Large intestine (tissue), 12 donors: ENCODE measurements at places on chromosomes 6 and 20. TPM values are rescaled to one million over a fixed set of nuclear protein-coding genes. Genes with fewer than 3 reads are reported as not detected.

DNA sequence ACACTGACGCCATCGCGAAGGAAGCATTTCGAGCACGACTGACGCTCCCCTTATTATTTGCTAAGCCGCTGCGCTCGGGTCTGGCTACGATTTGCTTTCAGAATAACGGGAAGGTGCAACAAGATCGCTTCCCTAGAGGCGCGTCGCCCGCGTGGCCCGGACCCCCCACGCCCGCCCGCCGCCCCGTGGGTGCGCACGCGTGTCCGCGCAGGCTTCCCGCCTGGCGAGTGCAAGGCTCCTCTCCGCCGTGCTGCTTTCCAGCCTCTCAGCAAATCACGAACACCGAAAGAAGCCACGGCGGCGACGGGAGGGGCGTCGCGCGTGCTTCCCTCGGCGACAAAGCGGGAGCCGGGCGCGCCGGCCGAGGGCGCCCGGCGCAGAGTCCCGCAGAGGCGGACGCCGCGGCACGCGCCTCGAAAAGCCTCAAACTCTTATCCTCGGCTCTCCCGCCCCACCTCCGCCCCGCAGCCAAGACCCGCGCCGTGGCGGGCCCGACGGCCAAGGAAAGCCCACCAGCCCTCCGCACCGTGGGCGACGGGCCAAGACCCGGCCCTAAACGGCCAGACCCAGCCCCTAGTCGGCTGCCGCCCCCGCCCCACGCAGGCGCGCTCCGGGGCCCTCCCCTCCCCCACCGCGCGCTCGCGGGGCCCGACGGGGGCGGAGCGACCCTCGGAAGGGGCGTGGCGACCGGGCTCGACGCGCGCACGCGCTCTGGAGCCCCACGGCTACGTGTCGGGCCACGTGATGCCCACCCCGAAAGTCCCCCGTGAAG lies 987 bp upstream of the QKI start:
- no peaks in the 10 kb centered on the region for H3K4me1 ChIP-seq
- peak overlapping the region; percentile 41 for H3K4me3 ChIP-seq
- H3K27me3 ChIP-seq: peaks cover 57% of the 10 kb centered on the region

- no peaks in the 10 kb centered on the region for H3K27me3 ChIP-seq
- H3K4me3 ChIP-seq: no peak overlapping the region
- no peaks in the 10 kb centered on the region for H3K4me1 ChIP-seq
- no peak overlapping the region for H3K27ac ChIP-seq
Measured at GRCh38 chr20:57400231-57400701, 9.1 kb downstream of the RBM38 start.

DNA sequence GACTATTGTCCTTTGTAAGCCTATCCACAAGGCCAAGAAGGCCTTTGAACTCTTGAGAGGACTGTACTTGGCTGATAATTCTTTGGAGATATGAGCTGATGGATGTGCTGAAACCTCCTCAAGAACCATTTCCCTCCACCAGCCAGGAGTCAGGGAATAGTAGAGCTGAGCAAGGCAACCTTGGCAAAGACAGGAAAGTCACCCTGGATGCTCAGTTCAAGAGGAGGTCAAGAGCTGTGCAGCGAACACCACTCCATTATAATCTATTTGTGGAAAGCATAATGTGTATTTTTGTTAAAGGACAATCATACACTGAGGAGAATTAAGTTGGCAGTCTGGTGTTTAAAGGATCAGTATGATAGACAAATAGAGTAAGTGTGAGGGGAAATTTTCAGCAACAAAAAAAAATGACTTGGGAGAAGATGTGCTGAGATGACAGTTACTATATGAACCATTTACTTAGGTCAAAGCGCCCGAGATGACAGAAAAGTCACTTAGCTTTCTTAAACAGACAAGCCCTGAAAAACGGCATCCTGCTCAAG lies 177.2 kb upstream of the COL21A1 start:
- no peaks in the 10 kb centered on the region for H3K4me1 ChIP-seq
- no peak overlapping the region for H3K4me3 ChIP-seq
- no peaks in the 10 kb centered on the region for H3K27me3 ChIP-seq
- no peaks in the 10 kb centered on the region for H3K36me3 ChIP-seq
- no peak for DNase-seq
- H3K27ac ChIP-seq: no peak overlapping the region

DNA sequence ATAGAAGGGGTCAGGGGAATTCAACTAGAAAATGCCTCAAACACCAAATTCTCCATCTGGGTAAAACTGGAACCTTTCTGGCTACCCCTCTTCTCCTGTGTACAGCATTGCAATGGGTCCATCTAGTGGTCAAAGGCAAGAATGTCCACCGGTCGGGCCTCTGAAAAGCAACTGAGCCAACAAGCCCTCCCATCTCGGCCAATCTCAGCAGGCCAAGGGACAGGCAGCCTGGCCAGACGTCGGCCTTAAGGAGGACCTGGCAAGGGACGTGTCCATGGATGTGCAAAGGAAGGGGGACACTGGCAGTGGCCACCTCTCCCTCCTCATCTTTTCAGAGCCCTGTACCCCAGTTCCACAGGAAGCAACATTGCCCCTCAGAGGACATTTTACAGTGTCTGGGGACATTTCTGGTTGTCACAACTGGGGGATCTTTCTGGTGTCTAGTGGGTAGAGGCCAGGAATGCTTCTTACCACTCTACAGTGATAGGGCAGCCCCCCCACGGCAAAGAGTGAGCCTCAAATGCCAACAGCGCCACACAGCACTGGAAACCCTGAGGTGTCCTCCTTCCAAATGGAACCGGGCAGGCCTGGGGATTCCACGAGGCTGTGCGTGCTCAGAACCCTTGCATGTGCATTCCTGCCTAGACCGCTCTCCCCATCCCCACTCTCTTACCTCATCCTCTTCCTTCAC lies 99.8 kb upstream of the FOXA2 start:
- no peak overlapping the region for H3K4me3 ChIP-seq
- DNase-seq: peak; percentile 28
- no peak overlapping the region for H3K27ac ChIP-seq
- H3K27me3 ChIP-seq: peaks cover 13% of the 10 kb centered on the region
- H3K4me1 ChIP-seq: no peaks in the 10 kb centered on the region
- no peaks in the 10 kb centered on the region for H3K36me3 ChIP-seq

DNA sequence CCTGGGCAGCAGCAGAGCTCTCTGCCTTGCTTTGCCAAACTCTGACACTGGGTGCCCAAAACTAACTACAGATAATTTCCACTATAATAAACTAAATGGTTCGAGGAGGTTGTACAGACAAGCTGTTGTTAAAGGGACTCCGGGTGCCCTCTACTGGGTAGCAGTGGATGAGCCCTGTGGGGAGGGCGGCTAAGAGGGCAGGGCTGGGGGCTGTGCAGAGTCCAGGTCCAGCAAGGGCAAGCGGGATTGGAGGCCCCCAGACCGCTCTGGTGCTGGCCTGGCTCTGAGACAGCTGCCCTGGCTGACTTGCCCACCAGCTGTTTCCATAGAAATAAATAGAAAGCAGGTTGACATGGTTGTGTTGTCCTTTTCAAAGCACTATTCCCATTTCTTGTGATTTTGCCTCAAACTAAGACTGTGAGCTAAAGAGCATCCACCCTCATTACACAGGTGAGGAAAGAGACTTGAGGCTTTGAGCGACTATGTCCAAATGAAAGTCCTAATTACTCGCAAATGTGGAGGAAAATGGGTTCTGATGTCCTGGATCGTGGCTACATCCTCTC lies 167.6 kb upstream of the CST7 start:
- DNase-seq: peak; percentile 35
- no peaks in the 10 kb centered on the region for H3K27me3 ChIP-seq

- no peak for DNase-seq
- H3K27ac ChIP-seq: no peak overlapping the region
- no peak overlapping the region for H3K4me3 ChIP-seq
- no peaks in the 10 kb centered on the region for H3K36me3 ChIP-seq
- no peaks in the 10 kb centered on the region for H3K27me3 ChIP-seq
Measured at GRCh38 chr20:45440891-45441685, 25.1 kb downstream of the PIGT start.

DNA sequence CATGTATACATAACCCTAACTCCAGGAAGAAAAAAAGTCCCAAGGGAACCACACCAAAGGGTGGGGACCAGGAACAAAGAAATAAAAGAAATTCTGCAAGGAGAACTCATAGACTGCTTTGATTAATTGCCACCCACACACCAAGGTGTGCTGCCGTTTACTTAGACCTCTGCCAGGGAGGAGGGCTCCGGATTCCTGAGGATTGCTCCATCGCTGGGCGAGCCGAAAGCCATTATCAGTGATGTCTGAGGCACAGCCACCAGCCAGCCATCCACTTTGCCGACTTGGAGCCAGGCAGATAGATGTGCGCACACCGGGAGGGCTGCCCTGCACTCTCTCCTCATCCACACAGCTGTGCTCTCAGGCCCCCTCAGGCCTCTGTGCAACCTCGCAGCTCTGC lies 272.7 kb upstream of the FOXQ1 start:
- no peaks in the 10 kb centered on the region for H3K36me3 ChIP-seq
- no peak for DNase-seq
- no peak overlapping the region for H3K4me3 ChIP-seq
- H3K4me1 ChIP-seq: no peaks in the 10 kb centered on the region

DNA sequence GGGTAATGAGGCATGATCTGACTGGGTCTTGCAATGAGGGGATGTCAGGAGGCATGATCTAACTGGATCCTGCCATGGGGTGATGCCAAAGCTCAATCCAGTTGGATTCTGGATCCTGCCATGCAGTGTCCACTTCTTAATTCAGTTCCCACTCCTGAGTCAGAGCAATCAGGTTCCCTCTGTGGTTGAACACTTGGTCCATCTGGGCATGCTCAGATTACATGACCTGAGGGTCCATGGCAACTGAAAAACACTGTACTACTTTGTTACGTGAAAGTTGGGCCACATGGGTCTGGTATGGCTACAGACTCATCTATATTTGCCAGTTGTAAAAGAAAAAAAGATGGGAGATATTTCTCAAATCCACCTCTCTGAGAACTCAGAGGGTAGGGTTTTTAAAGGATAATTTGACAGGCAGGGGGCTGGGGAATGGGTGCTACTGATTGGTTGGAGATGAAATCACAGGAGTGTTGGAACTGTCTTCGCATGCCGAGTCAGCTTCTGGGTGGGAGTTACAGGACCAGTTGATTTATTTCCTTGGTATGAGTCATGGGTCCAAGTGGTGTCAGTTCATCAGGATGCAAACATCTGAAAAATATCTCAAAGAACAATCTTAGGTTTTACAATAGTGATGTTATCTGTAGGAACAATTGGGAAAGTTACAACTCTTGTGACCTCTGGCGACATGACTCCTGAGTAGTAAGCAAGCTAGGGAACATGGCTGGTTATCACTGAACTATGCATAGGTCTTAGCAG lies 21.6 kb downstream of the C6orf163 start:
- no peak overlapping the region for H3K27ac ChIP-seq
- H3K36me3 ChIP-seq: no peaks in the 10 kb centered on the region
- no peaks in the 10 kb centered on the region for H3K27me3 ChIP-seq
- H3K4me1 ChIP-seq: no peaks in the 10 kb centered on the region
- H3K4me3 ChIP-seq: no peak overlapping the region

- H3K36me3 ChIP-seq: no peaks in the 10 kb centered on the region
- no peaks in the 10 kb centered on the region for H3K4me1 ChIP-seq
Measured at GRCh38 chr6:84553527-84553926, 210.9 kb downstream of the TBX18 start.

GRCh38 chr20:39036011-39036410 lies 73.9 kb downstream of the DHX35 start:
- H3K4me1 ChIP-seq: no peaks in the 10 kb centered on the region
- no peaks in the 10 kb centered on the region for H3K27me3 ChIP-seq
- no peak for DNase-seq
- peaks cover 70% of the 10 kb centered on the region for H3K36me3 ChIP-seq

DNA sequence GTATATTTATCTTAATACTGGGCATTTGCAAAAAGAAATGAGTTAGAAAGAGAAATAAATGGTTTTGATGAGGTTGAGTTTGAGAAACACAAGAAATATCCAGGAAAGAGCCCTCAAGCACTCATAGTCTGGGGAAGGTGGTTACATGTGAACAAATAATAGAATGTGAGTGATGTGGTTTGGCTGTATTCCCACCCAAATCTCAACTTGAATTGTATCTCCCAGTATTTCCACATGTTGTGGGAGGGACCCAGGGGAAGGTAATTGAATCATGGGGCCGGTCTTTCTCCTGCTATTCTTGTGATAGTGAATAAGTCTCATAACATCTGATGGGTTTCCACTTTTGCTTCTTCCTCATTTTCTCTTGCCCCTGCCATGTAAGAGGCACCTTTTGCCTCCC lies 334.1 kb downstream of the COL12A1 start:
- no peak overlapping the region for H3K27ac ChIP-seq
- no peaks in the 10 kb centered on the region for H3K27me3 ChIP-seq
- H3K36me3 ChIP-seq: no peaks in the 10 kb centered on the region
- DNase-seq: no peak

- H3K36me3 ChIP-seq: peaks cover 43% of the 10 kb centered on the region
- DNase-seq: peak; percentile 14
- no peak overlapping the region for H3K4me3 ChIP-seq
- H3K27me3 ChIP-seq: no peaks in the 10 kb centered on the region
- H3K27ac ChIP-seq: peak overlapping the region; percentile 33
Measured at GRCh38 chr6:107894809-107895396, 63.1 kb downstream of the SEC63 start.

The STX11 gene
- 2.6 TPM for polyA plus RNA-seq

The CSNK2A1 gene
- 120 TPM for polyA plus RNA-seq

The FOXC1 gene
- 0.48 TPM for polyA plus RNA-seq

The ESR1 gene
- polyA plus RNA-seq: 0.63 TPM

The MAP7 gene
- polyA plus RNA-seq: 37.2 TPM

The VARS1 gene
- polyA plus RNA-seq: 34.2 TPM

The PTGIS gene
- polyA plus RNA-seq: 13.5 TPM

The IL20RA gene
- 2.5 TPM for polyA plus RNA-seq

The MUC21 gene
- polyA plus RNA-seq: not detected

The C20orf204 gene
- 1.2 TPM for polyA plus RNA-seq

The HLA-DMA gene
- 25.4 TPM for polyA plus RNA-seq

The NOX3 gene
- not detected for polyA plus RNA-seq

The RNF182 gene
- 1.6 TPM for polyA plus RNA-seq

The SRSF12 gene
- polyA plus RNA-seq: 2.6 TPM
